ENCODE measurements at places on chromosomes 4 and X.

- no peak for DNase-seq
Observed at GRCh38 chr4:30754021-30754420, 33.9 kb downstream of the PCDH7 start.

DNA sequence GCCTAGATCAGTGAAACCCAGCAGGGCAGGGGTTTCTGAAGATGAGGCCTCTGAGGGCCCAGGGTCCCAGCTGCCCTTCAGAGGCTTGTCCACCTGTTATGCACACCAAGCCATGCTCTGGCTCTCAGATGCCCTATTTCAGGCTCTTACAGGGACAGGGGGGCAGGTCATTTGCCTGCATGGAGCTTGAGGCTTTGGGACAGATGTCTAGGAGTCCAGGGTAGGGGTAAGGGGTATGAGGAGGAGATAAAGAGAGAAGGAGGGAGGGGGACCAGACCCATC, 4.7 kb upstream of the EFNB1 start:
- DNase-seq, result no peak

GRCh38 chr4:78666830-78667258, 109.3 kb upstream of the BMP2K start:
- DNase-seq, result no peak

- DNase-seq, result no peak
Observed at GRCh38 chrX:103398421-103398864, 22.1 kb downstream of the BEX3 start.

- peak; percentile 56 for DNase-seq
Observed at GRCh38 chrX:103845165-103845653, 13.2 kb upstream of the RAB9B start.

GRCh38 chr4:55409468-55410171, 13.9 kb downstream of the TMEM165 start:
- DNase-seq, result peak; percentile 55

- no peak for DNase-seq
Observed at GRCh38 chr4:16187455-16187854, 38.8 kb downstream of the TAPT1 start.

GRCh38 chrX:15158736-15159406, 111.0 kb downstream of the ASB9 start:
- DNase-seq, result no peak

GRCh38 chr4:47891928-47892327, 22.5 kb downstream of the NFXL1 start:
- DNase-seq, result no peak

DNA sequence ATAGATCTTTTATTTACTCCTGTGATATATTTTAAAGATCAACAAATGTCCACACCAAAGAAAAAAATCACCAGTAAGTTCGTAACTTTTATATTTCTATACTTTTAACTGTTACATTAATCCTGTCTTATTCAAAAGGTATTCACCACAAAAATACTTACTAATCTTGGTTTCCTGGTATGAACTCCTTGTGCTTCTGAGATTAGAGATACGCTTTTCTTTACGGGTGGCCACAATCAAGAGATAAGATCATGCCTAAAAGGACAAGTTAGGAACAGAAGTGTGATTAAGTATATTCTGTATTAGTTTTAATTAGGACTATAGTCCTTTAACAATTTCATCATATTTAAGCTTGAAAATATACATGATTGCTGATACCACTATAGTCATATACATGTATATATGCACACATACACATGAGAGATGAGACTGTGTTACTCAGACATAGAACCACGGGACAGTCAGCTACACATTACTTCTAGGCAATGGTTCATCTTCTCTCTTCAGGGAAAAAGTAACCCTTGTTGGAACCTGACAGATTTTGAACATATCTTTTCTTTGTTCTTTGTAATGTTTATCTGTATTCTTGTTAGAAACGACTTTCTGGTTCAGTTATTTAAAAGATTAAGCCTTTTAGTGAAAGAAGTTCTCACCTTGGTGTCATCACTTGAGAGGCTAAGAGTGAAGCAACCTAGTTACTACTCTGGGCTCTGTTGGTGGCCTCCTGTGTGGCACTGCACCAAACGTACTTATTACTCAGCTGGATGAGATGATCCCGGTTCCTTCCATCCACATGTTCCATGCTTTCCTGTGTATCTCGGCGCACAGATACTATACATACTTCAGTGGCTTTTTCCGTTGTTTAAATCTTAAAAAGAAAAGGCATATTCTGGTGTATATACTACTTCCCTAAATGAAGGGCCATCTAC, 146.1 kb downstream of the CBR4 start:
- DNase-seq, result no peak

GRCh38 chr4:38281371-38282071, 321.3 kb downstream of the PTTG2 start:
- no peak for DNase-seq

DNA sequence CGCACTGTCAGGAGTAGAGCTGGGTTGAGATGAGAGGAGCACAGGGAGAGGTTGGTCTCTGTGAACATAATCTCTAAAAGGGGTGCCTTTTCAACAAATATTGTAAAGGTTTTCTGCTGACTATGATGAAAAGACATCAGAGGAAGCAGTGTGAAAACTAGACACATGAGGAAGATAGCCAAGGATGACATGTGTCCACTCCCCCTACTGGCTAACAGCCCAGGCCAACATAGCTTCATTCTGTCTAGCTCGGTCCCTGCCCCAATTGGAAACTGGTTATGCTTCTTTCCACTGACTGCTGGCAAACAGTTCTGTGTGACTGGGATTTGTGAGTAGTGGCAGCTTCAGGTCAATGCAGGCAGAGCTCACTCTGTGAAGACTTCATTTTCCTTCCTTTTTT, 115.4 kb upstream of the ESX1 start:
- DNase-seq, result no peak

DNA sequence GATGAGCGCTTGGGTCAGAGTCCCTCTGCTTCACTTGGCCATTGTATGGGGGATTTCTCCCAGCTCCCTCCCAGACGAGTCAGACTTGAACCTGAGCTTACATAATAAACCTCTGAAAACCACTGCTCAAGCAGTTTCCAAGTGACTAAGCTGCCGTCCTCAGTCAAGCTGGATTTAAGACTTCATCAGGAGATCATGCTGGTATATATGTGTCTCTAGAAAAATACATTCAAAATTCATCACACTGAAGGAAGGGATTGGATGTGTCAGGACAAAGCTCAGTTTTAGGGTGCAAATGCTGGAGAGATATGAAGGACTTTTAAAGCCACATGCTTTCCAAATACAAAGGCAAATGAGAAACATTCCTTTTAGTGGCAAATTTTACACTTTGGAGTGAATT, 114.3 kb downstream of the QDPR start:
- no peak for DNase-seq
